Occipital lobe (tissue), 3 donors: ENCODE measurements at places on chromosomes 7 and 10. TPM values are rescaled to one million over a fixed set of nuclear protein-coding genes. Genes with fewer than 3 reads are reported as not detected.

STAG3 gene
- 0.78 TPM for total RNA-seq

ADRB1 gene
- 3.3 TPM for total RNA-seq

SUN3 gene
- not detected for total RNA-seq

PNLIPRP1 gene
- total RNA-seq: not detected

TMEM178B gene
- total RNA-seq: 50.7 TPM

ACTL6B gene
- total RNA-seq: 109 TPM

PRKCQ gene
- total RNA-seq: 1.4 TPM

PRKAR2B gene
- 227 TPM for total RNA-seq

PLA2G12B gene
- not detected for total RNA-seq

ENTPD1 gene
- total RNA-seq: 9.4 TPM

UCN3 gene
- total RNA-seq: not detected

GIMAP7 gene
- 2.7 TPM for total RNA-seq

UNCX gene
- not detected for total RNA-seq

CTNNA3 gene
- total RNA-seq: 1.7 TPM

EXOC6 gene
- 147 TPM for total RNA-seq

GPR22 gene
- 226 TPM for total RNA-seq

ERLIN1 gene
- total RNA-seq: 9.8 TPM

GIMAP6 gene
- total RNA-seq: 5.5 TPM

MYO1G gene
- total RNA-seq: 0.47 TPM

ANKRD30A gene
- not detected for total RNA-seq

SEMA4G gene
- 8.0 TPM for total RNA-seq

PDE1C gene
- total RNA-seq: 17.8 TPM

IRF5 gene
- 1.6 TPM for total RNA-seq

PTCD1 gene
- total RNA-seq: 6.6 TPM

LLCFC1 gene
- not detected for total RNA-seq

FGFBP3 gene
- 29.8 TPM for total RNA-seq

CHN2 gene
- 76.3 TPM for total RNA-seq

TMEM270 gene
- total RNA-seq: not detected

CDHR1 gene
- 1.2 TPM for total RNA-seq

EBLN1 gene
- total RNA-seq: not detected

ZNF467 gene
- total RNA-seq: 1.2 TPM

EIF4EBP2 gene
- total RNA-seq: 62.5 TPM

PIK3CG gene
- total RNA-seq: 3.3 TPM

FFAR4 gene
- not detected for total RNA-seq

GSDME gene
- total RNA-seq: 38.2 TPM

ACBD5 gene
- total RNA-seq: 56.6 TPM

ERVW-1 gene
- not detected for total RNA-seq

FBH1 gene
- total RNA-seq: 39.8 TPM

MEST gene
- 85.8 TPM for total RNA-seq

OR2A5 gene
- total RNA-seq: not detected

DYNC1I1 gene
- total RNA-seq: 182 TPM

AVPI1 gene
- total RNA-seq: 1.1 TPM

BICC1 gene
- total RNA-seq: 7.6 TPM

CPA1 gene
- total RNA-seq: not detected

IGF2BP3 gene
- 84.1 TPM for total RNA-seq

SAP25 gene
- total RNA-seq: not detected

AGAP3 gene
- total RNA-seq: 85.6 TPM

UNC5B gene
- total RNA-seq: 3.9 TPM

DLX6 gene
- 0.62 TPM for total RNA-seq

PIK3AP1 gene
- total RNA-seq: 5.6 TPM

LHPP gene
- total RNA-seq: 9.7 TPM

CYP2C9 gene
- total RNA-seq: not detected
